NCI-H1092 treated with DMSO at 0.1 percent for 48 hours (cell line): ENCODE measurements at places on chromosomes 4 and X.

DNA sequence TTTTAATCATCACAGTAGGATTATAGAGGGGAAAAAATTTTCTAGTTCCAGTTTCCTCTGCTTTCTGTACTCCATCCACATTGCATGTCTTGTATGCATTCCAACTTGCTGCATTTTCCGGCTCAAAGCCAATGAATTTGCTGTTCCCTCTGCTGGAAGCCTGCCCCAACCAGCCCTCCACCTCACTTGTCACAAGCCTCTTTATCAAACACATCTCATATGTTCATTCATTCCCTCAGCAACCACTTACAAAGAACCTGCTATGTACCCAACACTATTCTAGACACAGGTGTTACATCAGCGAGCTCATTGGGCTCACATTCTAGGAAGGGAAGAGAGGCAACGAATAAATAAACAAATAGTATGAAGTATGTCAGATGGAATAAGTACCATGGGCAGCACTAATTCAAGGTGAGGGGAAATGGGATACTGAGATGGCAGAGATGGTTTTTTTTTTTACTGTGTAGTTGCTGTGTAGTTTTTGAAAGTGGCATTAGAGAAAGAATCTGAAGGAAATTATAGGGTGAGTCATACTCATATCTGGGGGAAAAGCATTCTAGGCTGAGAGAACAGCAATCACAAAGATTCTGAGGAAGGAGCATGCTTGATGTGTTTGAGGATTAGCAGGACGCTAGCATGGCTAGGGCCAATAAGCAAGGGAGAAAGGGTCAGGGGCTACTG, 332.5 kb downstream of the PDGFC start:
- DNase-seq, result no peak

- no peak for DNase-seq
Measured at GRCh38 chr4:24729119-24729730, 66.1 kb upstream of the SOD3 start.

- no peak for DNase-seq
Measured at GRCh38 chr4:18869166-18869565, 847.6 kb upstream of the LCORL start.

DNA sequence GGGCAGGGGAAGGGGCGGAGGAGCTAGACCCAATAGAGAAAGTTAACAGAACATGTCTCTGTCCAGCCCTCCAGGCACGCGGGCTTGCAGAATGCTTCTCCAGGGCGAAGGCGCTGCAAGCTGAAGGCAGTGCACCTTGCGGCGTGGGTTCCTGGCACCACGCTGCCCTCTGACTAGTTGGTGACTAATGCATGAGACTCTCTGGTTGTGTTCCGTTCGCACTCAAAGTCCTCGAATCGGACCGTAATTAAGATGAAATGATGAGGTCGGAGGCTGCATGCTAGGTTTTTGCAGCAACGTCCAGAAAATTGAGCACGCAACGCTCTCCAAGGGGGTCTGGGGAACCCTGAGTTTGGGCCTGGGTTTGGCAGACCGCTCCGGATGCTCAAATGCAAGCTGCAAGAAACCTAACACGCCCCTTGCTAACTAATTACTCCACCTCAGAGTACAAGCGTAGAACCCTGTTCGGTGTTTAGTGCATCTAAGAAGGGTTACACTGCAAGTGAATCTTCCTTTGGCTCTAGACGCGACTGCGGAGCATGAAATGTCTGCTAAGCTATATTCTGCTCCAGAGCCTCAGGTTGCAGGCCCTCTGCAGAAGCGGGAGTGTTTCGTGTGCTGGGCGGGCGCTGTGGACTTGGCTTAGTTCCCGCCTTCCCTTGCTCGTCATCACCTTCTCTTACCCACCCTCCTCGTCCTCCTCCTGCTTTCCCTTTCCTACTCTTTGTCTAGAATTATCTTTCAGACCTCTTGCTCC, 57.1 kb upstream of the NKAP start:
- DNase-seq, result no peak

- no peak for DNase-seq
Measured at GRCh38 chr4:67712650-67713528, 11.9 kb upstream of the UBA6 start.

- no peak for DNase-seq
Measured at GRCh38 chr4:56123051-56123450, 174.3 kb downstream of the CEP135 start.

DNA sequence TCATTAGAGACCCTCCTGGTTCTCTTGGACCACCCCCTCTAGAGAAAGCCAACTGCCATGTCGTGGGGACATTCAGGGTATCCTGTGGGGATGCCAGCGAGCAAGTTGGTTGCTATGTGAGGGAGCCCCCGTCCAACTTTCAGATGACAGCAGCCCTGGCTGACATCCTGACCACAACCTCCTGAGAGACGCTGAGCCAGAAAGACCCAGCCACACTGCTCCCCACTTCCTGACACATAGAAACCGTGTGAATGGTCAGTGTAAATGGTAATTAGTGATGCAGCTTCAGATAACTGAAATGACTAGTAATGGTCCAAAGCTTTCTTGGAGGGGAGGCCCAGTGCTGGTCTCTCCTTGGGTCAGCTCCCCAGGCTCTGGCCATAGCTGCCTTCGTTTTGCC, 10.8 kb downstream of the CLCN4 start:
- DNase-seq, result no peak
